Frontal cortex (tissue), 4 donors: ENCODE measurements at places on chromosomes 16 and 17. TPM values are rescaled to one million over a fixed set of nuclear protein-coding genes. Genes with fewer than 3 reads are reported as not detected.

- DNase-seq = no peak
Measured at GRCh38 chr17:29156781-29157180, 23.4 kb downstream of the MYO18A start.

DNA sequence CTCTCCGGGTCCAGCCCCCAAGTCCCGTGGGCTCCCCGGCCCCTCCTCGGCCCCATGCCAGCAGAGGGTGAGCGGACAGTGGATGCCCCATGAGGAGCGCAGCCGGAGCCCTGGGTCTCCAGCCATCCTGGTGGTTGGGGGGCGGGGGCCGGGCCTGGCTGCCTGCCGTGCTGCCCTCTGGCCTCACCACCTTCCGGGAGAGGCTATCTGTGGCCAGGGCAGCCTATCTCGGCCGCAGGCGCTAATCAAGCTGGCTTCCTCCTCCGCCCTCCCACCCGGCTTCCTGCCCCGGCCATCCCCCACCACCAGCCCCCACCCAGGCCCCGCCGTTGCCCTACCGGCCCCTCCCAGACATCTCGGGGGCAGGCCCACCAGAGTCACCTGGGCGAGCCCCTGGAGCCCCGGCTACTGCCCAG lies 46.8 kb downstream of the ZFPM1 start:
- DNase-seq = no peak

DNA sequence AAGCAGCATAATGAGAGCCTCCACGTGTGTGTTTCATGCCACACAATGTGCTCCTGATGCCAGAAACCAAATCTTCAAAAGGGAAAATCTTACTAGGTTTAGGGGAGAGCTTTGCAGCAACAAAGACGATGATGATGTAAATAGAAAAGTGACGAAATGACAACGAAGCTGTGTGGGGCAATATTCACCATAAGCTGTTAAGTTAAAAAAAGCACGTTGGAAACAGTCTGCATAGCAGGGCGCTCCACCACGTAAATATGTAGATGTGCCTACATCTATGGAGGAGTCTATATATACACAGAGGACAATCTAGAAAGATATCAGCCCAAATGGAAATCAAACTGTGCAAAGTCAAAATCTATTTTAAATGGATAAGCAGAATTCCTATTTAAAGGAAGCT lies 61.0 kb downstream of the RPH3AL start:
- DNase-seq = no peak

- DNase-seq = no peak
Measured at GRCh38 chr17:44069974-44070454, 521 bp upstream of the G6PC3 start.

DNA sequence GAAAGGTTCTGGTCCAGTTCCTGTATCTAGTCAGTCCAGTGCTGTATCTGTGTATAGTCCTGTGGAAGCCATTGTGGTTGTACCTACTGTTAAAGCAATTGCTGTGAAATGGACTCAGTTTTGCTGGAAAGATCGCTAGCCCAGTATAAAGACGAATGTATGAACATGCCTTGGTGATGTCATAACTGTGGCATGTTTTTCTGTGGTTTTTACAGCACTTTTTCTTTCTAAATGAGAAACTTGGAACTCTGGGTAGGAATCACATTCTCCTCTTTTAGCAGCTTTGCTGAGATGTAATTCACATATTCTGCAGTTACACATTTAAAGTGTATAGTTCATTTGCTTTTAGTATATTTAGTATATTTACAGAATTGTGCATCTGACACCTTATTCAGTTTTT lies 58.1 kb downstream of the MAP2K4 start:
- DNase-seq = no peak

CCDC200 gene
- total RNA-seq = not detected

GRCh38 chr16:67723151-67723910 lies 4.2 kb upstream of the GFOD2 start:
- DNase-seq = no peak

- DNase-seq = no peak
Measured at GRCh38 chr17:75637143-75637538, 3.9 kb downstream of the SMIM5 start.

GRCh38 chr16:30075503-30076275 lies at the start of gene PPP4C:
Gene PPP4C (plus strand): TSS chr16:30075994. CDS start chr16:30076378, 384 bp downstream.
- DNase-seq = peak; percentile 99

DNA sequence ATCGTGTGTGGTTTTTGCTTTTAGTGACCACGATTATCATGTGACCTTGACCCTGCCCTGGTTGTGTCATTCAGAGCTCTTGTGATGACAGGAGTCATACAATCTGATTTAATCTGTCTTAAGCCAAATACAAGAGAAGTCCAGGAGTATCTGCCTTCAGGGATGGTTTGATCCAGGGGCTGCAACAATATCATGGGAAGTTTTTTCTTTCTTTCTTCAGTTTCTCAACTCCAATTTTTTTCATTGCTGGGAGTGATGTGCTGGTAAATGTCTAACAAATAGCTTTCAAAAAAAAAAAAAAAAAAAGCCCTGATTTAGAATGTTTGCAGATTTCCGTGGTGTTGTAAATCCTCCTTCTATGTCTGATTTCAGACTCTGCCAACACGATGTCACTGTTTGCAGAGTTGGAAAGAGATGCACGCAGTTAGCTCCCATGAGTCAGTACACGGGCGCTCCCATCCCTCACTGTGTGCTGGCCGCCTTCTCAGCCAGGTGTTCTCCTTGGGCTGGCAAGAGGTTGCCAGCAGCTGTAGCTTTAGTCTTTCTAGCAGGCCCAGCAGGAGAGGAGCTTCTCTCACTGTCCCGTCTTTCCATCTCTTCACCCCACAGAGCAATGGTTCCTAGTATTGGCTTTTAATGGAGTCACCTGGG lies 229.7 kb downstream of the SNX29 start:
- no peak for DNase-seq

DOC2B gene
- 35.1 TPM for total RNA-seq

KRTAP4-5 gene
- not detected for total RNA-seq

- peak; percentile 77 for DNase-seq
Measured at GRCh38 chr16:56988948-56989945, at the start of gene NLRC5. Gene NLRC5 (plus strand): TSS chr16:56989557. CDS start chr16:57020713, 31,156 bp downstream.

DNA sequence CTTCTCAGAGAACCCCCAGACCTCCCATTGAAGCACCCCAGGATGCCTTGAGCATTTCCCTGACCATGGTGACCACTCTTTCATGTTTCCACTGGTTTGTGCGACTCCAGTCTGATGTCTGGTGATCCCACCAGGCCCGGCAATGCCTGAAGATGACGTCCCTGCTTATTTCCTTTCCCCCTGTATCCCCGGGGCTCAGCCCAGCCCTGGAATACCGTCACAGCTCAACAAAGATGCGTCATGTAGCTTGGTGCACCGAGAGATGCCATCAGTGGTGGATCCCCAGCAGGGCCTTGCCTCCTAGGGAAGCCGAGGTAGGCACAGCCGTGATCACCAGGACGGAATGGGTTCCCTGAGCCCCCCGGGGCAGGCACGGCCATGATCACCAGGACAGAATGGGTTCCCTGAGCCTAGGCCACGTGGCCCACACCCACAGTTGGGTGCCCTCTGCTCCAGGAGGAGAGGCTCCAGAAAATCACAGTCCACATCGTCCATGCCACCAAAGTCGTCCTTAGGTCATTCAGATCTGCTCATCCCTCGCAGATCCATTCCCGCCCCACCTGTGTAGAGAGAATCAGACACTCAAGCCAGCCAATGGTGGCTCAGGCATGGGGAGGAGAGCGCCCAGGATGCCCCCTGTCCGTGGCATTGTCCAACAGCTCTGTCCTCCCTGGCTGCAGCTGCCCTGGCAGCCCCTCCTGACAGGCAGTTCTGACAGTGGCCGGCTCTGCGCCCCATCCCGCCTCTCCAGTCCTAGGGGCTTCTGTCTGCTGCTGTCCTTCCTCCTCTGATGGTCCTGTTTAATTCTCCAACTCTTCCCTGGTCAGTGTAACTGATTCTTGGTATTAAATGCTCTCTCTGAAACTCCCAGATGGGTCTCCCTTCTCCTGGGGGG lies 261.1 kb downstream of the RBFOX3 start:
- DNase-seq = no peak

- no peak for DNase-seq
Measured at GRCh38 chr17:72077326-72077960, 43.4 kb upstream of the SOX9 start.
